ENCODE measurements at places on chromosomes 12 and 14. TPM values are rescaled to one million over a fixed set of nuclear protein-coding genes. Genes with fewer than 3 reads are reported as not detected.

The TESPA1 gene
- total RNA-seq, result 113 TPM

The ISCU gene
- total RNA-seq, result 60.8 TPM

The ABCC9 gene
- not detected for total RNA-seq

The IFNG-AS1 gene
- not detected for total RNA-seq

The IRAK3 gene
- total RNA-seq, result 0.77 TPM

DNA sequence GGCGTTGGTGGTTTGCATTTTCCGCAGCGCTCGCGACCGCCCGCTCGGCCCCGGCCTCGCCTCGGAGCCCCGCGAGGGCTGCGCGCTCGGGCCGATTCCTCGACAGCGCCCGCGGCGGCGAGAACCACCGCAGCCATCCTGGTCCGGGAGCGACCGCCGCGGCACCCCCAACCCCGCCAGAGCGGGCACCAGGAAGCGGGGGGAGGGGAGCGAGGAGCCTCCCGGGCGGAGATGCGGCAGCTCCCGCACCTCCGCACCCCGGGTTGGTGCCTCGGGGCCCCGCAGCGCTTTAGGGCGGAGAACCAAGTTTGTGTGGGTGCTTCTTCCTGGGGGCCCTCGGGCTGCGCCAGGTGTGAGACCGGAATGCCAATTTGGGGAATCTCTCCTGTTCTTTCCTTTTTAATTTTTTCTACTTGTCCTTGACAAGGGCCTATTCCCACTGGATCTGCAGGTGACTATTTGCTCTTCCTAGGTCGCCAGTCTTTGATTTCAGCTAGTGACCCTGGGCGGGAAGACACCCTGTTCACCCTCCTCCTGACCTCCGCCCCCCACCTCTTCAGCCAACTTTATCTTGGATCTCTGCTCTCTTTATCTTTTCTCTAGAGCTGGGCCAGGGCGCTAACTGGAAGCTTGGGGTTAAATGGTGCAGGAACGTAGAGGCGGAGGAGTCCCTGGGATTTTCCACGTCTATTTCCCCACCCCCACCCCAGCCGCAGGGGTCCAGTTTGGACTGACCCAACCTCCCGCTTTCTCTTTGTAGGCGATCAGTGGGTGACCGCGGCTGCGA, at the start of gene SOCS2:
TSS of gene SOCS2 (plus strand) at position 751 of the 787 bp plus-strand sequence. CDS start 223 bp downstream, outside the sequence.
- peaks cover 16% of the 10 kb centered on the region for H3K27me3 ChIP-seq
- H3K36me3 ChIP-seq, result peaks cover 43% of the 10 kb centered on the region
- peaks cover 35% of the 10 kb centered on the region for H3K4me1 ChIP-seq

GRCh38 chr14:85978582-85979250, 448.8 kb downstream of the FLRT2 start:
- H3K4me1 ChIP-seq, result no peaks in the 10 kb centered on the region
- no peaks in the 10 kb centered on the region for H3K27me3 ChIP-seq
- peaks cover 5% of the 10 kb centered on the region for H3K36me3 ChIP-seq
- H3K4me3 ChIP-seq, result no peak overlapping the region
- no peak overlapping the region for H3K27ac ChIP-seq

DNA sequence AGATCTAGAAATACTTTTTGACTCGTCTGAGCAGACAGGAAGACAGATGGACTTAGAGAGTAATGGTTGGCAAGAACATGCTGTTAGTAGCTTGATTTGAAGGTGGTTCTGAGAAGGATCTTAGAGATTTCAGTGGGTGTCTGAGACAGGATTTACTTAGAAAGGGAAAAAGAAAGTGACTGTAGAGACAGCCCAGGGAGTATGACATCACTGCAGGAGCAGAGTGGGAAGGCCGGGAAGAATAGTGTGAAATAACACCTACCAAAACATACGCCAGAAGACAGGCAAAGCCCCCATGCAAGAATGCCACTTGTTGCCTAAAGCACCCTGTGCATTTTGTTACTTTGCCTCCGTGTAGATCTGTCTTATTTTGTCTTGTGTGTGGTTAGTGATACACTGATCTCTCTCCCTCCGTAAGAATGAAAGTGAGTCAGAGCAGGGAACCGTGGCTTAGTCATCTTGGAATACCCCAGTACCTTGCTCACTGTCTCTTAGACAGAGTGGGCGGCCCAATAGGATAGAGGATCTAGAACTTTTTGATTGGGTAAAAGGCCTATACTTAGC, 161.3 kb upstream of the IFNG-AS1 start:
- no peak overlapping the region for H3K27ac ChIP-seq
- no peaks in the 10 kb centered on the region for H3K27me3 ChIP-seq
- no peak for DNase-seq
- no peak overlapping the region for H3K4me3 ChIP-seq
- H3K4me1 ChIP-seq, result peaks cover 7% of the 10 kb centered on the region

DNA sequence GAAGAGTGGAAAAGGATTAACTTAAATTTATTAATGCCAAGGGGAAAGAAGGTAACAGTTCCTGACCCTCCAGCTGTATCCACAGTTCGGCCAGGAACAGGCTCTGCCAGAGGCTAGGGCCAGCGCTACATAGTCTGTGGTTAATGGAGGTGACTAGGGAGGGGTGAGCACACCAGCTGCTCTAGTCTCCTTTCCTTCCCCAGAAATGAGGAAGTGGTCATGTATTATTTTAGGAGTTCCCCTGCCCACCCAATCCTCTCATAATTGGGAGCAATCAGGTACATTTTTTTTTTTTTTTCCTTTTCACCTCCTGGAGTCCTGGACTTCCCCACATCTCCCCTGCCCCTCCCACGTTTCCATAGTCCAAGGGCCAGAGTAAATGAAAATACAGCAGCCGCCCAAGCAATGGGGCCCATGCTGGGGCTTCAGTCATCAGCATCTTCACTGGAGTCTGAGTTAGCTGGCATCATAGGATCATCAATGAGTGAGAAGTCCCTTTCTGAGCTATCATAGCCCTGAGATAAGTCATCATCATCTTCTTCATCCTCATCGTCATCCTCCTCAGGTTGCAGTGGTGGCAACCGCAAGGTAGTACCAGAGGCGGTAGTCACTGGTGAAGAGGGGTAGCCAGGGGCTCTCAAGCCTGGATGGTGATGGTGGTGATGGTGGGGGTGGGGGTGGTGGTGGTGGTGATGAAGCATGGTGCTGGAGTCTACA, 1.5 kb upstream of the SUPT16H start:
- H3K4me1 ChIP-seq, result peaks cover 33% of the 10 kb centered on the region
- no peaks in the 10 kb centered on the region for H3K27me3 ChIP-seq
- H3K4me3 ChIP-seq, result peak overlapping the region; percentile 87

DNA sequence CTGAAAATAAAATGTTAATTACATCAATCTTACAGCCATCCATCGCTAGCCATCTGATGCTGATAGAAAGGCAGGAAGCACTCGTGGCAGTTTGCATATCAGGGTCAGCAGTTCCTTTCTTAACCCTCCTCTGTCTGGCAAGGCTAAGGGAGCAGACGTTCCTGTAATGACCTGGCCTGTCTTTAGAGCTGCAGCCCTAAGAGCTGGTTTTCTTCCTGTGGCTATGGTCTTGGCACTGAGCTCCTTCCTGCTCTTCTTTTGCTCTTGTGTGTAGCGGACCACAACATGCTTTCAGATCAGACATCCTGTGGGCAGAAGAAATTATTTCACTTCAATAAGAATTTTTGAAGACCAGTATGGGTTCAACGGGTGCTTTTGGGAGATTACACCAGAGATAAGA, 170.4 kb downstream of the DAD1 start:
- DNase-seq, result no peak
- no peak overlapping the region for H3K4me3 ChIP-seq
- no peaks in the 10 kb centered on the region for H3K4me1 ChIP-seq

DNA sequence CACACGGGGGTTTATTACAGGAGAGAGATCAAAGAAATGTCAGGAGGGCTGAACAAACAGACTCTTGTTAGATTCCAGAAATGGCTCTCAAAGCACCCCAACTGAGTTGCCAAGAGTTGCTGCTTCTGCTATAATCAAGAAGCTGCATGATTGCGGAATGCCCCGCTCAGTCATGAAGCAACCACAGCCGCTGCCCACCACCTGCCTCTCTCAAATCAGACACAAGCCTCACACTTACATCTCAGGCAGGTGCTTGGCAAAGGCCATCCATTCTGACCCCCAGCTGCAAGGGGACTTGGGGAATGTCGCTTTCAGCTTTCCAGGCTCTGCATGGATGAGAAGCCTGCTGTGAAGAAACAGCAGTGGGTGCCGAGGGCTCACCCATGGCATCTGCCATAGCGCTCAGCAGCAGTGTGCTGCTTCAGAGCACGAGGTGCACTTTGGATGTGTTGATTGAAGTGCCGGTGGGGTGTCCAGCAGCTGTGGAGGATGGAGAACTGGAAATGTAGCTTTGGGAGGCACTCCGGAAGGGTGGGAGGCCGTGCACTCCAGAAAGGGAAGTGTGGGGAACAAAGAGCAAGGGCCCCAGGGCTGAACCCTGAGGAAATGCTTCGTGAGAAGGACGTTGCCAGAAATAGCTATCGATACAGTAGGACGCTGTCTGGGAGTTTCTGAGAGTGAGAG, 37.7 kb downstream of the LRRC74A start:
- DNase-seq, result no peak
- H3K4me1 ChIP-seq, result peaks cover 41% of the 10 kb centered on the region
- no peak overlapping the region for H3K4me3 ChIP-seq
- H3K27me3 ChIP-seq, result no peaks in the 10 kb centered on the region
- H3K27ac ChIP-seq, result no peak overlapping the region

GRCh38 chr12:6942331-6942665, 1.3 kb upstream of the RNU7-1 start:
- peaks cover 57% of the 10 kb centered on the region for H3K4me1 ChIP-seq
- no peak overlapping the region for H3K4me3 ChIP-seq
- H3K27me3 ChIP-seq, result no peaks in the 10 kb centered on the region
- DNase-seq, result no peak
- H3K27ac ChIP-seq, result peak overlapping the region; percentile 96

DNA sequence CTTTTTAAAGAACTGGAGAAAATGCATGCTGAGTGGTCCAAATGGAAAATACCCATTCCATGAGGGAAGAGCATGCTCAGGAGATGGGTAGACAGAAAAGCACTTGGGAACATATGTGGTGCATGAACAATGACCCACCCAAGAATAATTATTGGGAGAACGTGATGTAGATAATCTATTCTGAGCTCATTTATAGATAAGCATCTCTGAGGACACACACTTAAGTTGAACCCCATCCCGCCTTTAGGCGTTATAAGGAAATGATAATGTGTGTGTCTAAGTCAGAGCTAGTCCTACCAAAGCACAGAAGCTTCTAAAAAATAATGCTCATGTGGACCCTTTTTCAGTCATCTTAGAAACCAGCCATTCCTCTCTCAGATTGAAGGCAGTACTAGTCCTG, 189.9 kb downstream of the KTN1 start:
- H3K36me3 ChIP-seq, result no peaks in the 10 kb centered on the region
- H3K27me3 ChIP-seq, result peaks cover 20% of the 10 kb centered on the region
- no peak overlapping the region for H3K27ac ChIP-seq
- no peak for DNase-seq
- H3K4me1 ChIP-seq, result no peaks in the 10 kb centered on the region

DNA sequence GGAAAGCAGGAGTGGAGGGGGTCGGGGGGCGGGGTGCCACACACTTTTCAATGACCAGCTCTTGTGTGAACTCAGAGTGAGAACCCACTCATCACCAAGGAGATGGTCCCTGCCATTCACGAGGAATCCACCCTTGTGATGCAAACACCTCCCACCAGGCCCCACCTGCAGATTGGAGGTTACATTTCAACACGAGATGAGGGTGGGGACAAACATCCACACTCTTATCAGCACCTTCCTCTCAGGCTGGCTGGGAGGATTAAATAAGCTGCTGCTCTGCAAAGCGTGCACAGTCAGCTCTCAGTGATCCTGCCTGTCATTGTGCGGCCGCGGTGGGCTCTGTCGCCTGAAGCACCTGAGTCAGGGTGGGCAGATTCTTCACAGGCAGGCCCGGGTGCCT, 39.7 kb downstream of the AACS start:
- no peaks in the 10 kb centered on the region for H3K4me1 ChIP-seq
- no peak overlapping the region for H3K4me3 ChIP-seq
- DNase-seq, result no peak
- H3K36me3 ChIP-seq, result peaks cover 15% of the 10 kb centered on the region
- H3K27ac ChIP-seq, result no peak overlapping the region

DNA sequence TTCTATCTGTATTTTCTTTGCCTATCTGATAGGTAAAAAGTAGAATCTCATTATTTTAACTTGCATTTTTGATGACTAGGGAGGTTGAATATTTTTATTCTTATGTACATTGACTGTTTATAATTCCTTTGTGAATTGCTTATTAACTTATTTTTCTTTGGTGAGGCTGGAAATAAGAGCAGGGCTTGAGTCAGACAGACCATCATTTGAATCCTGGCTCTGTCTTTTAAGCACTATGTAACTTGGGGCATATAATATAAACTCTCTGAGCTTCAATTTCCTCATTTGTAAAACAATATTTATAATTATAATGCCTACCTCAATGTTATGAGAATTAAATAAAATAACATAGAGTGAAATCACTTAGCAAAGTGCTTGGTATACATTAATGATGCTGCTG, 108.9 kb downstream of the MSRB3 start:
- peaks cover 2% of the 10 kb centered on the region for H3K27me3 ChIP-seq
- DNase-seq, result no peak
- H3K4me3 ChIP-seq, result no peak overlapping the region
- H3K27ac ChIP-seq, result no peak overlapping the region

DNA sequence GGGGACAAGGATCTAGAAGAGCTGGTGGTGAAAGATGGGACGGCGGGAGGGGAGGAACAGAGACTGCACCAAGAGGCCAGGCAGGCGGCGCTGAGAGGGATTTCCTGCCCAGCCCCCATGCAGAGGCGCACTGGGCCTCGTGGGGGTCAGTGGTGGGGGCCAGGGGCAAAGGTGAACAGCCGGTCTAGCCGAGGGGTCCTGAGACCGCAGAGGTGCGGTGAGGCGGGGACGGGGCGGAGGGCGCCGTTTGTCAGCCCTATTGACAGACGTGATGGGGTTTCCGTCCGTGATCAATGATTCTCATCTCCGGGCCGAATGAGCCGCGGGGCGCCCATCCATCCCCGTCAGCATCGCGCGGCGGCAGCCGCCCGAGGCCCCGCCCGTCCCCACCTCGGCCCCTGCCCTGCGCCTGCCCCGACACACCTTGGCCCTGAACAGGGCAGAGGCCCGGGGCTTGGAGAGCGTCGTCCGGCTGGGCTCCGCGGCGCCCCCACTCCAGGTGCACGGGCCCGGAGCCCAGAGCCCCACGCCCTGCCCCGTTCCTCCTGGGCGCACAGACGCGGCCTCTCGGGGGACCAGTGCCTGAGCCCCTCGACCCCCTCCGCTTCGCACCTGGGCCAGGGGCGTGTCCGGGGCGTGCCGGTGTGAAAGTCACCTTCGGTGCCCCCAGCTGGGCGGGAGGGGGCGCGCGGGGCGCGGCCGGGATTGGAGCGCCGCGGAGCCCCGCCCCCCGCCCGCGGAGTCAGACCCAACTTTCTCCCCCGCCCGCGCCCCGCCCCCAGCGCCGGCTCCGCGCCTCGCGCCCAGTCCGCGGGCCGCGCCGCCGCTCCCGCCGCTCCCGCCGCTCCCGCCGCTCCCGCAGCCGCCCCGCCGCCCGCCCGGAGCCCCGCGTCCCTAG, at the start of gene NXPH4:
TSS of gene NXPH4 (plus strand) at position 781 of the 898 bp plus-strand sequence. CDS start 176 bp downstream, outside the sequence.
- peaks cover 67% of the 10 kb centered on the region for H3K27me3 ChIP-seq
- peak within 1 kb of the TSS; percentile 72 for H3K4me3 ChIP-seq
- peak within 1 kb of the TSS; percentile 51 for H3K27ac ChIP-seq
- peaks cover 41% of the 10 kb centered on the region for H3K4me1 ChIP-seq
- H3K36me3 ChIP-seq, result no peaks in the 10 kb centered on the region
